ENCODE measurements at places on chromosomes 13 and 19. TPM values are rescaled to one million over a fixed set of nuclear protein-coding genes. Genes with fewer than 3 reads are reported as not detected.

- no peak overlapping the region for H3K27ac ChIP-seq
- H3K4me3 ChIP-seq: no peak overlapping the region
Measured at GRCh38 chr19:1063030-1063908, 3.7 kb upstream of the ARHGAP45 start.

DNA sequence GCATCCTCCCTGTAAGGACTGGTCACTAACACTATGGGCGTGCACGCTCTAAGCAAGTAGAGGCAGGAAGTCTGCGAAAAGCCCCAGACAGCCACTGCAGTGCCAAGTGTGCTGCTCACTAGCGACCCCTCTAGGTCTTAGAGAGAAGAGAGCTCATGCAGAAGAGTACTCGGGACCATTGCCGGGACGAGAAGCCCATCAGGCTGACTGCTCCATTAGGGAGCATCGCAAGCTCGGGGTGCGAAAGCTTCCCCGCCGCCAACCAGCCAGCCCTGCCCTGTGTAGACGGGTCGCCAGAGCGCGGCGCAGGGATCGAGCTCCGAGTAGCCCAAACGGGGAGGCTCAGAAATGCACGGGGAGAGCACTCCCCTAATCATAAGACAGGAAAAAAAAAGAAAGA is 16.6 kb downstream of the POU4F1 start:
- ATAC-seq: no peak
- H3K4me3 ChIP-seq: no peak overlapping the region
- H3K27ac ChIP-seq: no peak overlapping the region
- H3K36me3 ChIP-seq: peaks cover 6% of the 10 kb centered on the region
- H3K4me1 ChIP-seq: no peaks in the 10 kb centered on the region
- peaks cover 73% of the 10 kb centered on the region for H3K27me3 ChIP-seq

- H3K36me3 ChIP-seq: no peaks in the 10 kb centered on the region
- H3K4me3 ChIP-seq: no peak overlapping the region
- no peak for ATAC-seq
- H3K4me1 ChIP-seq: no peaks in the 10 kb centered on the region
- peaks cover 3% of the 10 kb centered on the region for H3K27me3 ChIP-seq
Measured at GRCh38 chr13:60590800-60591747, 194.1 kb downstream of the TDRD3 start.

DNA sequence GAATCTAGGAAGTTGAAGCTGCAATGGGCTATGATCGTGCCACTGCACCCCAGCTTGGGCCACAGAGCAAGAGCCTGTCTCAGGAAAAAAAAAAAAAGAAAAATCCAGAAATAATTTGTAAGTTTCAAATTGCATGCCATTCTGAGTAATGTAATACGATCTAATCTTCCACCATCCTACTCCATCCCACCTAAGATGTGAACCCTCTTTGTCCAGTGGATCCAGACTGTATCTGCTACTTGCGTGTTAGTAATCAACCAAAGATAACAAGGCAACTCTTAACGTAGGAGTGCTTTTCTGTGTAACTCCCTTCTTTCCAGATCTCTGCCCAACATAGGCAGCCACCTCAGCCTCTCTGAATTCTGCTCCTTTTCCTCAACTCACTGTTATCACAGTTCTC is 24.3 kb downstream of the RFC3 start:
- H3K27me3 ChIP-seq: no peaks in the 10 kb centered on the region
- H3K4me1 ChIP-seq: no peaks in the 10 kb centered on the region
- peaks cover 66% of the 10 kb centered on the region for H3K36me3 ChIP-seq
- no peak for ATAC-seq
- H3K27ac ChIP-seq: no peak overlapping the region

- ATAC-seq: no peak
- no peaks in the 10 kb centered on the region for H3K27me3 ChIP-seq
- H3K4me3 ChIP-seq: no peak overlapping the region
Measured at GRCh38 chr19:37095859-37096258, 17.6 kb downstream of the ZNF420 start.

- H3K36me3 ChIP-seq: peaks cover 81% of the 10 kb centered on the region
- no peak overlapping the region for H3K27ac ChIP-seq
- H3K4me3 ChIP-seq: no peak overlapping the region
- ATAC-seq: no peak
- H3K27me3 ChIP-seq: no peaks in the 10 kb centered on the region
Measured at GRCh38 chr13:20799726-20800416, 26.1 kb upstream of the EEF1AKMT1 start.

- ATAC-seq: no peak
- no peaks in the 10 kb centered on the region for H3K4me1 ChIP-seq
- no peaks in the 10 kb centered on the region for H3K36me3 ChIP-seq
- H3K27me3 ChIP-seq: peaks cover 20% of the 10 kb centered on the region
- H3K27ac ChIP-seq: no peak overlapping the region
- no peak overlapping the region for H3K4me3 ChIP-seq
Measured at GRCh38 chr13:39448834-39449233, 154.2 kb downstream of the LHFPL6 start.

DNA sequence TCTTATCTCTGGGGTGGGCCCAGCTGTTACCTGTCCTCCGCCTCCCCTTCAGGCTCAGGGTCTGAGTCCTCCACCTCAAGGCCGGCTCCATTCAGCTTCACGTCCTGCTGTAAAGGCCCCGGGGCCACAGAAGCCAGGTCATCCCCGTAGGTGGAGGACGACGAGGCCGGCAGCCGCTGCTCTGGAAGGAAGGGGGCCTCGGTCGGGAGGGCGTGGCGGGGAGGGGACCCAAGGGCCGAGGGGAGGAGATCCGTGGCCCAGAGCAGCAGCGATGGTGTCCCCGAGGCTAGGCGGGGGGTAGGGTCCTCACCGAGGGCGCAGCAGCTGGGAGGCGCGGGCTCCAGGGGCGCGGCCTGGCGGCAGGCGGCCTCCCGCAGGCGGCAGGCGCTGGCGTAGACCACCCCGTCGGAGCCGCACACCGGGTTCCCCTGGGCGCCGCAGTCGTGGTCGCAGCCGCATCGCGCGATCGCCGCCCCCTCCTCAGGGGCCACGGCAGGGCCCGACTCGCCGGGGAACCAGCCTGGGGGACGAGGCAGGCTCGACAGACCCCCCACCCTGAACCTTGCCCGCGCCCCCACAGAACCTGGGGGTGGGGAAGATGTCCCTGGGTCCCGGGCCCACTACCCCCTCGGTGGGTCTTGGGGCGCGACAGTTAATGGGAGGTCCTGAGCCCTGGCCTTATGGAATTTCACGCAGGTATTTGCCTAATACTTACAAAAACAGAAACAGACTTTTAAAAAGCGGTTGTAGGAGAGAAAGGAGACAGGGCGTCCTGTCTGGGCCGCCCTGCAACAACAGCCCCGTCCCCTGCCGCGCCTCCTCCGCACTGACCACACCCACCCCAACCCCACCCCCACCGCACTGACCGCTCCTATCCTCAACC is 7.6 kb downstream of the F2RL3 start:
- no peaks in the 10 kb centered on the region for H3K4me1 ChIP-seq
- no peaks in the 10 kb centered on the region for H3K27me3 ChIP-seq
- no peaks in the 10 kb centered on the region for H3K36me3 ChIP-seq
- ATAC-seq: no peak
- H3K27ac ChIP-seq: no peak overlapping the region

- H3K4me3 ChIP-seq: no peak overlapping the region
- H3K27me3 ChIP-seq: no peaks in the 10 kb centered on the region
- no peak overlapping the region for H3K27ac ChIP-seq
- H3K36me3 ChIP-seq: no peaks in the 10 kb centered on the region
- no peaks in the 10 kb centered on the region for H3K4me1 ChIP-seq
- no peak for ATAC-seq
Measured at GRCh38 chr13:109254274-109254673, 532.1 kb downstream of the IRS2 start.

DNA sequence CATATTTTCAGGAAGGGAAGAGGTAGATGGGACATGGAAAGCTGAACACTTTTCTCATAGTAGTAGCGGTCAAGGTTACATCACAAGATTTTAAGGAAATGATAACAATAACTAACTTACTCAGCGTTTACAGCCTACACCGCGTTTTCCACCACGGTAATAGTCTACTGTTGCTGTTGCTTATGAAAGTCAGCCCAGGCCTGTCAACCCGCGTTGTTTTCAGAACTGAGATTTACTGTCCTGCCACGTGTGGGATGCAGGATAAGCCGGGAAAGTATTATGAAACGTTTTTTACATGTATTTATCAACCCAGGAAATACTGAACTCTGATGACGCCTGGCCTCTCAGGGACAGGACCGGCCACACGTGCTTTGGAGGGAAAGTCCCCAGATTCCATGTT is 36.0 kb upstream of the LAMP1 start:
- H3K27me3 ChIP-seq: no peaks in the 10 kb centered on the region
- no peak overlapping the region for H3K27ac ChIP-seq
- no peak for ATAC-seq

DNA sequence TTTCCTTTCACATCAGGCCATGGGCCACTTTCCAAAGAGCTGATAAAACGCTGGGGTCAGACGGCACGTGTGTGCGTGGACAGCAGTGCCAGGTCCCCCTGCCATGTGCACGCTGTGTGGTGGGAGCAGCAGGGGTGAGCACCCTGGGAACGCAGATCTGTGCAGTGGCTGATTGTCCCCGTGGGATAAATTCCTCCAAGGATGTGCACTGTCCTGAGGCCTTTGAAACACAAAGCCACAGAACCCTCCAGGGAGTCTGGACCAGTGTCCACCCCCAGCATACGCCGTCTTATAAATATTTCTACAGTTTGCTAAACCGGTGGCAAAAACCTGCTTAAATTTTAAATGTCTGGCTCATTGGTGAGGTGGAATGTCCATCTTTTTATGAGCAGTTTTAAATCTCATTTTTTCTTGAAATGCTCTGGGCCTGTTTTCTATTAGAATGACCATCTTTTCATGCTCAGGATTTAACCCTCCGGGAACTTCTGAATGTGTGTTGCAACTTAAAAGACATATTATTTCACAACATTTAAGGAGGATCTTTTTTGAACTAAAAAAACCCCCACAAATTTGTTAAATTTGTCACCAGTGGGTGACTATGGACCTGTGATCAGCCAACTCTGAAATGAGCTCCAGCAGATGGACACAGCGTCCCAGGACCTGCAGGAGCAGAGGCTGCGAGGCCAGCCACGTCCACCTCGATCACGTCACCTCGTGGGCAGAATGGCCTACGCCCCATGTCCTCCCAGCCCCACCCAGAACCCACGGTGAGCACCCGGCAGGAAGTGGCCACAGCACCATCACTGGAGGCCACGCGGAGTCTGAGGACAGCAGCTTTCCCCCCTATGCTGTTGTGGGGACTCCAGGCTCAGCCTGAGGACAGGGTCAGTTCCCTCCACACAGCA is 68.6 kb downstream of the RASA3 start:
- peaks cover 43% of the 10 kb centered on the region for H3K4me1 ChIP-seq
- H3K4me3 ChIP-seq: peak overlapping the region; percentile 90
- peak overlapping the region; percentile 97 for H3K27ac ChIP-seq
- no peak for ATAC-seq
- peaks cover 58% of the 10 kb centered on the region for H3K36me3 ChIP-seq
- no peaks in the 10 kb centered on the region for H3K27me3 ChIP-seq

- no peak overlapping the region for H3K27ac ChIP-seq
- no peak overlapping the region for H3K4me3 ChIP-seq
- no peaks in the 10 kb centered on the region for H3K36me3 ChIP-seq
- no peaks in the 10 kb centered on the region for H3K4me1 ChIP-seq
- ATAC-seq: no peak
- H3K27me3 ChIP-seq: peaks cover 21% of the 10 kb centered on the region
Measured at GRCh38 chr13:97653443-97654140, 219.6 kb downstream of the RAP2A start.

DNA sequence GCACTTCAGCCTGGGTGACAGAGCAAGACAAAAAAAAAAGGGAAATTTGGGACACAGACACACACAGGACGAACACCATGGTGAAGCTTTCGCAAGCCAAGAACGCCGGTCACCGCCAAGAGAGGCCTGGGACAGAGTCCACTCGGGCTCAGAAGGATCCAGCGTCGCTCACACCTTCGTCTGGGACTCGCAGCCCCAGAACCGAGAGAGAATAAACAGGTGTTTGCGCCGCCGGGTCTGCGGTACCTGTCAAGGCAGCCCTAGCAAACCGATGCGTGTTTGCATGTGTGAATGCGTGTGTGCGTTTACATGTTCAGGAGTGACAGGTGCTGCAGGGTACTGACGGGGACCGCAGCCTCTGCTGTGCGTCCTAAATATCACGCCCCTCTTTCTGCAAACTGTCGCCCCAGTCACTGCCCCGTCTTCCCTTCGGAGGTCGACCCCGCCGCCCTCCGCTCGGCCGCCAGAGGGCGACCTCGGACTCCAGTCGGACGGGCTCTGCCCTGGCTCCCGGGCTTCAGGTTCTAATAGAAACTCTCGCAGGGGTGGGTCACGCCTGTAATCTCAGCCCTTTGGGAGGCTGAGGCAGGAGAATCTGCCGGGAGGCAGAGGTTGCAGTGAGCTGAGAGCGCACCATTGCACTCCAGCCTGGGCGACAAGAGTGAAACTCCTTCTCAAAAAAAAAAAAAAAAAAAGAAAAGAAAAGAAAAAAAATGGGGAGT is 11.8 kb upstream of the CSNK1G2 start:
- H3K4me1 ChIP-seq: peaks cover 14% of the 10 kb centered on the region
- H3K36me3 ChIP-seq: no peaks in the 10 kb centered on the region
- H3K27ac ChIP-seq: no peak overlapping the region
- ATAC-seq: peak; percentile 95

- H3K4me1 ChIP-seq: no peaks in the 10 kb centered on the region
- H3K36me3 ChIP-seq: no peaks in the 10 kb centered on the region
- H3K27ac ChIP-seq: no peak overlapping the region
Measured at GRCh38 chr13:65915195-65915594, 1314.9 kb downstream of the PCDH9 start.

DNA sequence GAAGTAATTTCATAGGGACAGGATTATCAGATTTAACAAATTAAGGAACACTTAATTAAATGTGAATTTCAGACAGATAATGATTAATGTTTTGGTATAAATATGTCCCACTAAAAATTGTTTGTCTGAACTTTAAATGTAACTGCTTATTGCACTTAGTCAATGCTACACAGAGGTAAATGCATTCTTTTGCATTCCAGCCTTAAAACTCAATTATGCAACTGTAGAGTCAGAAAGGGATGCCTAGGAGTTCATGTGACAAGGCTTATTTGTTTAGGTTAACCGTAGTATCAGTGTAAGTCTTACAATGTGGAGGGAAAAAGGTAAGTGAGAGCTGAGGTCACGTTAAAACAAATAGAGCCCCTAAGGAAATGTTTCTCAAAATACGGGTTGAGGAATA is 347.2 kb upstream of the ARGLU1 start:
- no peak overlapping the region for H3K4me3 ChIP-seq
- H3K27ac ChIP-seq: no peak overlapping the region
- no peak for ATAC-seq
- H3K36me3 ChIP-seq: no peaks in the 10 kb centered on the region
- peaks cover 4% of the 10 kb centered on the region for H3K4me1 ChIP-seq

DNA sequence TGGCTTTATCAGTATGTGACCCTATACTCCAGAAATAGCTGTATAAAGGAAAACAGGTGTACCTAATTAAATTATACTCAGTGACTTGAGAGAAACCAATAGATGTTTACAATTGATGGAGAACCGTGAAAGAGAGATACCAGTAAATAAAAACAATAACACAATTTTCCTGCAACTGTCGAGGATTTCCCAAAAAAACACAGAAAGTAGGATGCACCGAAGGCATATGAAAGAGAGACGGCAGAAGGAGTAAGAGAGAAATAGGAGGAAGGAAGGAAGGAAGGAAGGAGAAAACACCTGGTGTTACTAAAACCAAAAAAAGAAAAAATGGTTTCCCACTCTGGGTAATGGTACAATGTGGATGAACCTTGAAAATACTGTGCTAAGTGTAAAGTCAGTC is 6.8 kb upstream of the ZNF229 start:
- H3K36me3 ChIP-seq: no peaks in the 10 kb centered on the region
- no peak for ATAC-seq
- H3K4me3 ChIP-seq: no peak overlapping the region
- no peaks in the 10 kb centered on the region for H3K4me1 ChIP-seq
- peaks cover 13% of the 10 kb centered on the region for H3K27me3 ChIP-seq
- H3K27ac ChIP-seq: no peak overlapping the region

Gene RNASEH2A
- total RNA-seq: 30.1 TPM

Gene ANGPTL8
- total RNA-seq: not detected

Gene CFD
- total RNA-seq: 0.89 TPM

Gene NTF4
- not detected for total RNA-seq
